ENCODE measurements at places on chromosomes 7 and 10.

DNA sequence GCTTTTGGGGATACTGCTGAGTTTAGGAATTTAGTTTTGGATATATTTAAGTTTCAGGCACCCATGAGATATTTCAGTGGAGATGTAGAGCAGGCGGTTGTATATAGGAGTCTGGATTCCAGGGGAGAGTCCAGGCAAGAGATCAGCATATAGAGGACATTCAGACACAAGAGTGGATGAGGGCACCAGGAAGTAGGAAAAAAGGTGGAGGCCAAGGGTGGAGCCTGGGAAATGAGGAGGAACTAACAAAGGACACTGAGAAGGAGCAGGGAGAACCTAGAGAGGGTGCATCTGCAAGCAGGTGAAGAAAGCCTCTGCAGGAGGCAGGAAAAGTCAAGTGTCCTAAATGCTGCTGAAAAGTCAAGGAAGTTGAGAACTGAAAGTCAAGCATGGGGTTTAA, 13.1 kb upstream of the PDLIM1 start:
- no peak for DNase-seq

DNA sequence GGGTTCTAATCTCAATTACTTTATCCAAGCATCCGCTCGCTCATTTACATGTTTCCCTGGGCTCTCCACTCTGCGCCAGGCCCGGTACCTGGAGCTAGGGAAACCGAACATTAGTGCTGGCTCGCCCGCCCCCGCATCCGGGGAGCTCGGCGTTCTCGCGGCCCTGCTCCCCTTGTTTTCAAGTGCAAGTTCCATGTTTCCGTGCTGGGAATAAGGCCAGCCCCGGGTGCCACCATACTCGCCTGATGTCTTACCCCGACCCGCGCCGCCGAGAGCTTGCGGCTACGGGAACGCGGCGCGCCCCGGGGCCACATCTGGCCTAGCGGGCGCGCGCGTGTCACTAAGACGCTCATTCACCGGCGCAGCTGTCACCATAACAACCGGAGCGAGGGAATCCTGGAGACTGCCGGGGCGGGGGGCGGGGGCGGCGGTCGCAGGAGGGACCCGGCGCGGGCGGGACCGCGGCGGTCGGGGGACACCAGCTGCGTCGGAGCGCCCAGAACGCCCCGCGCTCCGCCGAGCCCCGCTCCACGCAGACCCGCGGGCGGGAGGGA, at the start of gene NEURL1:
TSS of gene NEURL1 (plus strand) at position 344 of the 554 bp plus-strand sequence. CDS start 683 bp downstream, outside the sequence.
- DNase-seq, result peak; percentile 15

- DNase-seq, result no peak
These were observed 55.7 kb upstream of the ITPRID1 start for GRCh38 chr7:31458203-31458602.

GRCh38 chr7:29626730-29627129, 63.1 kb downstream of the PRR15 start:
- no peak for DNase-seq

GRCh38 chr7:26863518-26864308, 677 bp downstream of the SKAP2 start:
- no peak for DNase-seq

DNA sequence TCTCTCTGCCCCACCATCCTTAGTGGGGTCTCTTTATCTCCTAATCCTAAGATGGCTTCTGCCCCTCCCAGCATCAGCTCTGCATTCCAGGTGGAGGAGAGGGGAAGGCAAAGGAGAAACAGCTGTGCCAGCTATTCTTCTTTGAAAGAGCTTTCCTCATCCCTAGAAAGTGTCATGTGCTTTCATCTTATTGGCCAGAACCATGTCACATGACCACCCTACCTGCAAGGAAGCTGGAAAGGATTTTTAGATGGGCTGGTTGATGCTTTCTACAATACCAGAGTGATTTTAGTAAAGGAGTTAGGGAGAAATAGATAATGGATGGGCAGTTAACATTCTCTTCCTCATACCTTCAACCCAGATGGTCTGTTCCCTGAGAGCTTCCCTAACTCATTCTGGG, 141.1 kb downstream of the INSYN2A start:
- no peak for DNase-seq

DNA sequence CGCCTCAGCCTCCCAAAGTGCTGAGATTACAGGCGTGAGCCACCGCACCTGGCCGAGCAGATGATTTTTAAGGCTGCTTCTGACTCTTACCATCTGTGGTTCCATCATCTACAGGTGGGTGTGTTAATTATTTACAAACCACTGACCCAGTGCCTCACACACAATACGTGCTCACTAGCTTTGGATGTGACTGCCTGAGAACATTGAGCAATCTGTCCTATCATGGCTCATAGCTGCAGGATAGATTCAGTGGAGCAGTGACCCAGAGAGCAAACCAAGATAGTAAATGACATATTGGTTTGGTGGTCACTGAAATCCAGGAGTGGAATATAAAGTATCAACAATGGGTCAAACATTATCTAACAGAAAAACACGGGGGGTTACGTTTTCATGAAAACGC, 24.1 kb downstream of the GPAM start:
- DNase-seq, result no peak

DNA sequence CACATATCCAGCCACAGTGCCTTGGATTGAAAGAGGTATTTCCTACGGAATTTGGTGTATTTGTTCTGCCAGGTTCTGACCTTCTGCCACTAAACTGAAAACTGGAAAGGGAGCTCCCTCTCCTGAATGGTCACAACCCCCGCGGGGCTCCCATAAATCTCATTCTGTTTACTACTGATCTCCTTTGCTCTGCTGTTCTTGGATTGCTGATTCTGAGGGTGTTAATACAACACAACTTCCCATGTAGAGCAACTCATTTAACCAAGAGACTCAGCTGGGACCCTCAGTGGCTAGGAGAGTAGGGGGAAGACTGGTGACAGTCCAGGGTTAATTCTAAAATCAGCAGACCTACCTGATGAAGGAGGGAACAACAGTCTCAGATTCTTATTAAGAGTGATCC, 662.9 kb downstream of the INHBA start:
- no peak for DNase-seq

- DNase-seq, result no peak
These were observed 45.6 kb downstream of the SMURF1 start for GRCh38 chr7:99098286-99098823.

GRCh38 chr10:52879091-52879807, 106.7 kb upstream of the MBL2 start:
- no peak for DNase-seq

GRCh38 chr7:116978006-116978405, 24.7 kb downstream of the ST7 start:
- DNase-seq, result no peak

GRCh38 chr10:47340608-47341170, 7.5 kb upstream of the RBP3 start:
- no peak for DNase-seq

DNA sequence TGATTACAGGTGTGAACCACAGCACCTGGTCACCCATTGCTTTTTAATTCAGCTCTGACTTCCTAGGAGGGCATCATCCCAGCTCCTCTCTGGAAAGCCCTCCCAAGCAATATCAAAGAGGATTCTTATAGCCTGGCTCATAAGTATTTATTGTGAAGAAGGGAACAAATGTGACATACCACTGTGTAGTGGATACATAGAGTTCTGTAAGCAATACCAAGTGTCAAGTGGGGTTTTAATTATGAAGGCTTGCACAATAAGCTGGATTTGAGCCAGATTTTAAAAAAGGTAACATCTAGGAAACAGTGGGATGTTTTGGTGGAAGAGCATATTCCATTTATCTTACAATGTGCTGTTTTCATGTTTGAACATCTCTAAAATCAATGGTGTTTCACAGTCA, 19.0 kb upstream of the PRTFDC1 start:
- no peak for DNase-seq

DNA sequence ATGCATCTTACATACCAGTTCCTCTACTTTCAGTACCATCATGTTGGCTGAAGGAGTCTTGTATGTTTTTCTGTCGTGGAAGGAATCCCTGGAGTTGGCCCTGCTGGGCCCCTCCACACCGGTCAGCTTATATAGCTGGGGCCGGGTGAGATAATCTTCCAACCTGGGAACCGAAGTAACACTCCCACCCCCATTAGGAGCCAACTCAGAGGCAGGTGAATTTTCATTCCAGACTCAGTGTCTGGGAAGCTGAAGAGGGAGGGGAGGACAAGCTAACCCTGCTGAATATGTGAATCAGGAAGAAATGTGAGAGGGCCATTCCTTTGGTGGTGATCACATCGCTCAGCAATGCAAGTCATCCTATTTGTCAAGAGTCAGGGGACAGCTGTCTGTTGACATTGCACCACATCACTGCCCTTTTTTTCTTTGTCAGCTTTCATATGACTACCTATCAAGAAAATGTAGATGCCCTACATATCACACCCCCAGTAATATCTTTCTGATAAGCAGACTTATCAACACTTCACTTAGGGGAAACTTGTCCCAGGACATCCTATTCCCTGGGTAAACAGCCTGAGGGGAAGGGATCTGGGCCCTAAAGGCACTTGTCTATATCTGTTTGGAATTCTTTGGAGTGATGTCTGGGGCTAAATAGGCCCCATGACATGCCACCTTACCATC, at the start of gene ANKRD1:
TSS of gene ANKRD1 (minus strand) at position 102 of the 681 bp plus-strand sequence. CDS start at position 42, 60 bp downstream.
- no peak for DNase-seq

DNA sequence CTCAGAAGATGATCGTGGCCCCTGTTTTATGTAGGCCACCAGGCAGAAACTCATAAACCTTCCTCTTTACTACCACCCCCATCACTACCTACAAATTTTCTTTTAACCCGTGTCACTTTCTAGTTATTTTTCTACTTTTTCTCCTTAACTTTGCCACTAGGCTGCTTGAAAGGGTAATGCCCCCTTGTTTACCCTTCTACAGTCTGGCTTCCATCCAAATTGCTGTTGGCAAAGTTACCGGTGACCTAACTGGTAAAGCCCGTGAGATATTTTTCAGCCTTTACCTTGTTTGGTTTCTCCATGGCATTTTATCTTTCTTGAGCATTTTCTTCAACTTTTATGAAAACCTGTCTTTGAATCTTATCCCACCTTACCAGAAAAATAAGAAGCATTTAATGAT, 153.0 kb downstream of the WNT2 start:
- DNase-seq, result no peak

- DNase-seq, result no peak
These were observed 3.9 kb upstream of the INA start for GRCh38 chr10:103273041-103273441.

DNA sequence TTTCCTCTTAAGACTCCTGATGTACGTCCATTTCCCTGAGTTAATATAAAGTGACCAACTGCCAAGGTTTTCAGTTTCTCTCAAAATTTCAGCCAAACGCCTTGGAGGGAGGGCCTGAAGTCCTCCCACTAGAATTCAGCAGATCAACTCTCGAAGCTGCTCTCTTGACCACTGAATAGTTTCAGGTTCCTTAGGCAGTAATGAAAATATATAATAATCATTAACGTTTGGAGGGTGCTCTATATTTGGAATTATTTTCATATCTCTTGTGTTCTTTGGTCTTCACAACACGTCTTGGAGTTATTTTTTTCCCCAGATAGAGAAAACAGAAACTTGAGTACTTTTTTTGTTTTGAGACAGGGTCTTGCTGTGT, 123.6 kb upstream of the SFMBT2 start:
- DNase-seq, result no peak

- DNase-seq, result no peak
These were observed 283.7 kb downstream of the MALRD1 start for GRCh38 chr10:19332304-19332703.

- no peak for DNase-seq
These were observed 44.6 kb upstream of the BICC1 start for GRCh38 chr10:58467931-58468635.

GRCh38 chr10:125026974-125027735, 85.2 kb downstream of the ZRANB1 start:
- DNase-seq, result no peak

DNA sequence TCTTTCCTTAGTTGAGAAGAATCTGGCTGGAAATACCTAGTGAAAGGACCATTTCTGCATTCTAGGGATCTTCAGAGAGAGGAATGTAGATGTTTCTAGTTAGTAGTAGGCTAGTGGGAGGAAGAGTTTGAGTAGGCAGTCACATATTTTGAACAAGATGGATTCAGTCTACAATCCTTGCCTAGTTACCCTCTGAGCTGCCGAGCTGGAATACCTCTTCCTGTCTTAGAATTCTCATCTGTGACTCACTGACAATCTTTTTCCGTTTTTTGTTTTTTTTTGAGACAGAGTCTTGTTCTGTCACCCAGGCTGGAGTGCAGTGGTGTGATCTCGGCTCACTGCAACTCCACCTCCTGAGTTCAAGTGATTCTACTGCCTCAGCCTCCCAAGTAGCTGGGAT, 30.7 kb upstream of the PLPP4 start:
- no peak for DNase-seq

- no peak for DNase-seq
These were observed 5.7 kb downstream of the GRID2IP start for GRCh38 chr7:6545398-6546126.

GRCh38 chr10:20002657-20003056, 186.4 kb downstream of the PLXDC2 start:
- no peak for DNase-seq

DNA sequence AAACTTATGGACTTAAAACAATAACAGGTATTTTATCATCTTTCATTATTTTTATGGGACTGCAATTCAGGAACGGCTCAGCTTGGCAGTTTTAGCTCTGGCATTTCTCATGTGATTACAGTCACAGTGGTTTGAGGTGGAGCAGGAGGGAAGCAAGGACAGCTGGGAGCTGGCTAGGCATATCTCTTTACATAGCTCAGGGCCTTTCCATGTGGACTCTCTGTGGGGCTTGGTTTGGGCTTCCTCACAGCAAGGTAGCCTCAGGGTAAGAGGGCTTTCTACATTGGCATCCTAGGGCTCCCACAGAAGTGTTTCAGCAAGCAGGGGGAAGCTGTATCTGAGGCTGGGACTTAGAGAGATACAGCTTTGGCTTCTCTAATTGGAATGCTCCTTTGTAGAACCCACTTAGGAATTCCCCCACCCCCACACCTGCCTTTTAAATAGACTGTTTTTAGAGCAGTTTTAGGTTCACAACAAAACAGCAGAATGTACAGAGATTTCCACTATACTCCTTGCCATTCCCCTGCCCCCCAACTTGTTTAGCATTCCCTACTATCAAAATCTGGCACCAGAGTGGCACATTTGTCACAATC, 26.6 kb upstream of the SDHAF3 start:
- no peak for DNase-seq

GRCh38 chr7:36814311-36814710, 90.0 kb upstream of the AOAH start:
- no peak for DNase-seq

DNA sequence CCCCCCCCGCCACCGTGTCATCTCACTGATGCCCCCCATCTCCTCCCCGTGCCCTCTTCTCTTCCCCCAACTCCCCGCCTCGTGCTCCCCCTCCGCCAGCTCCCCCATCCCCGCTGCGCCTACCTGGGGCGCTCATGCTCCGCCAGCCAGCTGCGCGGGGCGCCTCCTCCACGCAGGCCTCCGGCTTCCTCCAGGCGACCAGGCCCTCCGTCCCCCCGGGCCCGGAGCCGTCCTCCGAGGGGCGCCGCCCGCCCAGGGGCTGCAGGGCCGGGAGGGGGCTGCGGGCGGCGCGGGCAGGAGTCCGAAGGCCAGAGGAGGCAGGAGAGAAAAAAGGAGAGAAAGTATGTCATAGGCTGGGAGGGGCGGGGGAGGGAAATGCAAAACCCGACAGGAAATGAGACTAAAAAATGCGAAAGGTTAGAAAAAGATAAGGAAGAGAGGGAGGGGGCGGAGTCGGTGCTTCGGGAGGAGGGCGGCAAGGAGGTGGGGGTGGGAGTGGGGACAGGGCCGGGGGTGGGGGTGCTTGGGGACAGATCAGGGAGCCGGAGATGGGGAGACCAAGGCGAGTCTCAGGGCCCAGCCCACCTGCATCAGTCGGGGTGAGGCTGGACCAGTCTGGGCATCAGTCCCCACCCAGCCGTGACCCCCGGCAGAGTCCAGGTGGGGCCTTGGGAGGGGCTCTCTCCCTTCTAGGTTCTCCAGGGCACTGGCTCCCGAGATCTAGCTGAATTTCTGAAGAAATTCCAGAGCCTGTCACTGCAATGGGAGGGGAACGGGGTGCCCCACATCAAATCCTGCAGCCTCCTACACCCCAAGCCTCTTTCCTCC, at the start of gene CARD11:
TSS of gene CARD11 (minus strand) at position 324 of the 828 bp plus-strand sequence. CDS start 85,361 bp downstream, outside the sequence.
- DNase-seq, result no peak
